Ovary (tissue), 10 donors: ENCODE measurements at places on chromosomes 12 and 14.

DNA sequence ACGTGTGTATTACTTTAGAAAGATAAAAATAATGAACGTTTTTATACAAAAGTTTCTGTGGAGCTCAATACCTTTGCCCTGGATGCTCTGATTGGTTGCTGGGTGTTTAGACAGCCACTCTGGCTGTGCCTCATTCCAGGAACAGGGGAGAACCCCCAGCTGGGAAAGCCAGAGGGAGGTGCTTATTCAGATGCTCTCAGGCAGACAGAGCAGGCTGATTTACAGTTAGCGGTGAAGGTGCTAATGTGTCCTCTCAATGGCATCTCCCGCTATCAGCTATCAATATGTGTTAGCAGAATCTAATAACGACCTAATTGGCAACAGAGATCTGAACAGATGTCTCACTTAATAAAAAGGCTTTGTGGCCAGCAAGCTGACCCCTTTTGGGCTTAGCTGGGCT is 402.3 kb downstream of the NUAK1 start:
- peaks cover 5% of the 10 kb centered on the region for H3K4me1 ChIP-seq
- no peak for DNase-seq
- no peak overlapping the region for H3K4me3 ChIP-seq
- no peaks in the 10 kb centered on the region for H3K36me3 ChIP-seq

GRCh38 chr14:24363401-24363800 is 4.6 kb upstream of the NFATC4 start:
- H3K36me3 ChIP-seq = no peaks in the 10 kb centered on the region
- H3K27ac ChIP-seq = no peak overlapping the region

- no peaks in the 10 kb centered on the region for H3K27me3 ChIP-seq
- H3K4me1 ChIP-seq = peaks cover 3% of the 10 kb centered on the region
- peak; percentile 42 for DNase-seq
- no peaks in the 10 kb centered on the region for H3K36me3 ChIP-seq
- H3K27ac ChIP-seq = no peak overlapping the region
These were observed 367.6 kb upstream of the PRICKLE1 start for GRCh38 chr12:42957136-42957535.

DNA sequence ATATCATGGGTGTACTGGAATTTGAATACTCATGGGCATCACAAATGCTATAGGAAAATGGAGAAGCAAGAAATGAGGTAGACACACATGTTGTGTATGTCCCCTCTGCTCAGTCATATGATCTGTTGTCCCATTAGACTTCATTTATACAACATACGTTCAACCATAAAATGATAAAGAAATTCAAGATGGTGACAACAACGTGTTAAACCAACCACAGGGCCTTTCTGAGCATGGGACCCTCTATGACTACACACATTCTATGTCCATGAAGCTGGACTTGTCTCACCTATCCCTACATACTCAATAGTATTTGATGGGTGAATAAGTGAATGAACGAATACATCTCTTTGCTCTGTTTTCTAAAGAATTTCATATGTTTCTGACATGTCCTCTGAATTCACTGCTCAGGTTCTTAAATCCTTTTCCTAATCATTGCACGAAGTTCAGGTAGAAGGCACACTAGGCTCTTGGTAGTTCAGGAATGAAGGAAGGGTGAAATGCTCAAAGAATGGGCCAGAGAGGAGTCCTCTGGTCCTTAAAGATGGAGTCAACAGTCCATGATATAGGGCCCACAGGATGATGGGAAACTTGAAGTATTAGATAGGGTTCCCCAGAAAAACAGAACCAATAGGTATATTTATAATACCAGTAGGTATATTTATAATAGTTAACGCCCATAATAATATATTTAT is 105.7 kb upstream of the PPM1H start:
- H3K36me3 ChIP-seq = no peaks in the 10 kb centered on the region
- no peak overlapping the region for H3K4me3 ChIP-seq
- no peak overlapping the region for H3K27ac ChIP-seq
- no peak for DNase-seq

- peak overlapping the region; percentile 90 for H3K27ac ChIP-seq
- H3K4me3 ChIP-seq = peak overlapping the region; percentile 88
- H3K27me3 ChIP-seq = no peaks in the 10 kb centered on the region
- no peaks in the 10 kb centered on the region for H3K36me3 ChIP-seq
These were observed 605 bp downstream of the ANKRD52 start for GRCh38 chr12:56257491-56258067.

DNA sequence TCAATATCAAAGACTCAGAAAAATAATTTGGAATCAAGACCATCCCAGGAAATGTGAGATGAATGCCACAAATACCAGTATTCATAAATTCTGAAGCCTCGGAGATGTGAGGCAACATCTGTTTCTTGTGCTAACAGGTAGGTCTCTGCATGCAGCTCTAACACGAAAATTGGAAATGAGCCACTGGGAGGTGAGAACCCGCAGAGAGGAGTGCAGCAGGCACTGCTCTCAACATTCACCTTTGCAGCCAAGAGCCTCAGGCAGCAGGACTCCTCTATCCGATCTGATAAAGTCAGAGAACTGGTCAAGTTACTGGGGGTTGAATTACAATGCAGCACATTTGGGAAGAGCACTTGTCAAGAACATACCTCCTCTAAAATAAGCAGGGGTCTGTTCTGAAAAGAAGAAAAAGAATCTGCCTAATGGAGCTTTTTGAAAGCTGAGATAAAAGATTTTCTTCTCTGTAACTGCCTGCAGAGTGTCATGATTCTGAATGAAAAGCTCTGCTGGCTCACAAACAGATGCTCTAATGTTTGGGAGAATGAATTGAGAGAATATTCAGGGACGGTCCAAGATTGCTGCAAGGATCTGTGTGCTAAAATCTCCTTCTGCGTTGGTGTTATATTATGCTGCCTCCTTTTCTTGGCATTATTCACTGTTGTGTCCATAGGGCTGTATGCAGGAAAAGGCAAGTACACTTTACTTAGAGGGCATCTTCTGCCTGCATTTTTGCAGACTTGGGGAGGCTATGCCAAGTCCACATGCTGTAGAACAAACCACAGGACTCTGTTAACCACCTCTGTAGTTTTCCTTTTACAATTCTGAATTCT is 209.6 kb upstream of the KRR1 start:
- H3K36me3 ChIP-seq = no peaks in the 10 kb centered on the region
- H3K27ac ChIP-seq = no peak overlapping the region
- H3K4me3 ChIP-seq = no peak overlapping the region

GRCh38 chr14:98594156-98594555 is 677.8 kb downstream of the BCL11B start:
- H3K4me3 ChIP-seq = no peak overlapping the region
- H3K36me3 ChIP-seq = no peaks in the 10 kb centered on the region
- DNase-seq = no peak

- no peak overlapping the region for H3K27ac ChIP-seq
- H3K4me3 ChIP-seq = peak overlapping the region; percentile 62
- no peak for DNase-seq
- H3K36me3 ChIP-seq = no peaks in the 10 kb centered on the region
These were observed 584 bp downstream of the VRK1 start for GRCh38 chr14:96797582-96798349.

DNA sequence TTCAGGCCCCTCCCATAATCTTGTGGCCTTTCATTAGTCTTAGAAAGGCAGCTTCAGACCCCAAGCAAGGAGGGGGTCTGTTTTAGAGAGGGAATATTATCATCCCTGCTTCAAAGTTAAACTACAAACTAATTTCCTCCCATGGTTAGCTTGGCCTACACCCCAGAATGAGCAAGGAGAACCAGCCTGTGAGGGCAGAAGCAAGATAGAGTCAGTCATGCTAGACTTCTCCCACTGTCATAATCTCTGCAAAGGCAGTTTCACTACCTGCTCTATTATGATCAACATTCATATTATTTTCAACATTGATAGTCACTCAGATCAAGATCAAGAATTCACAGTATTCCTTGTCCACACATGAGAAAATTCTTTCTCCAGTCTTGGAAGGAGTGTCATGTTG is 105.1 kb downstream of the GXYLT1 start:
- H3K4me3 ChIP-seq = no peak overlapping the region
- H3K27ac ChIP-seq = no peak overlapping the region
- no peaks in the 10 kb centered on the region for H3K36me3 ChIP-seq
- no peaks in the 10 kb centered on the region for H3K4me1 ChIP-seq

- H3K27ac ChIP-seq = no peak overlapping the region
- H3K27me3 ChIP-seq = no peaks in the 10 kb centered on the region
- H3K4me3 ChIP-seq = no peak overlapping the region
- no peak for DNase-seq
- H3K36me3 ChIP-seq = no peaks in the 10 kb centered on the region
These were observed 16.4 kb upstream of the BTG1 start for GRCh38 chr12:92162079-92162478.

- no peak overlapping the region for H3K4me3 ChIP-seq
- H3K27me3 ChIP-seq = no peaks in the 10 kb centered on the region
- peaks cover 7% of the 10 kb centered on the region for H3K4me1 ChIP-seq
- no peaks in the 10 kb centered on the region for H3K36me3 ChIP-seq
- no peak overlapping the region for H3K27ac ChIP-seq
- DNase-seq = no peak
These were observed 42.1 kb downstream of the TMTC1 start for GRCh38 chr12:29741342-29742241.

GRCh38 chr14:92582706-92583452 is 69.3 kb downstream of the RIN3 start:
- H3K4me1 ChIP-seq = peaks cover 21% of the 10 kb centered on the region
- no peak overlapping the region for H3K27ac ChIP-seq
- DNase-seq = no peak
- no peaks in the 10 kb centered on the region for H3K36me3 ChIP-seq
- no peaks in the 10 kb centered on the region for H3K27me3 ChIP-seq

DNA sequence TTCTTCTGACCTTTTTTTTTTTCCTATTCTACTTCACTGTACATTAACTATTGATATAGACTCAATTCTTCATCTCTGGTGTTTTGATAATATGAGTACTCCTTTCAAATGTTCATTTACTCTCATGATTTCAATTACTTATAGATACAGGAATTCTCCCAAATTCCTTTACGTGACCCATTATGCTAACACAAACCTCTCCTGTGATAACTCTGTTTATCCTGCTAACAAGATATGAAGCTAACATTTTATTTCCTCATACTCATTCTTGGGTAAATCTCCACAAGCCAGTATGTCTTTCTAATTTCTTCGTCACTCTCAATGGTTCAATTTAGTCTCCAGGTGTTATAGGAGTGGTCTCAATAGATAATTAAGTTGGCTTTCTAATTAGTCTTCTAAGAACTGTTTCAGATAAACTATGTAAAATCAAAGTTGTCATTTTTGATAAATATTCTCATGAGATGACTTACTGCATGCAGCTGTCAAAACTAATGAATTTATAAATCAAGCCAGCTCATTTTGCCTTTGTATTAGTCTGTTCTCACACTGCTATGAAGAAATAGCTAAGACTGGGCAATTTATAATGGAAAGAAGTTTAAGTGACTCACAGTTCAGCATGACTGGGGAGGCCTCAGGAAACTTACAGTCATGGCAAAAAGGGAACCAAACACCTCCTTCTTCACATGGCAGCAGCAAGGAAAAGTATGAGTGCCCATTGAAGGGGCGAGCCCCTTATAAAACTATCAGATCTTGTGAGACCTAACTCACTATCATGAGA is 130.6 kb upstream of the MYF6 start:
- no peaks in the 10 kb centered on the region for H3K27me3 ChIP-seq
- no peaks in the 10 kb centered on the region for H3K4me1 ChIP-seq
- no peak overlapping the region for H3K4me3 ChIP-seq
- DNase-seq = no peak
- H3K27ac ChIP-seq = no peak overlapping the region

DNA sequence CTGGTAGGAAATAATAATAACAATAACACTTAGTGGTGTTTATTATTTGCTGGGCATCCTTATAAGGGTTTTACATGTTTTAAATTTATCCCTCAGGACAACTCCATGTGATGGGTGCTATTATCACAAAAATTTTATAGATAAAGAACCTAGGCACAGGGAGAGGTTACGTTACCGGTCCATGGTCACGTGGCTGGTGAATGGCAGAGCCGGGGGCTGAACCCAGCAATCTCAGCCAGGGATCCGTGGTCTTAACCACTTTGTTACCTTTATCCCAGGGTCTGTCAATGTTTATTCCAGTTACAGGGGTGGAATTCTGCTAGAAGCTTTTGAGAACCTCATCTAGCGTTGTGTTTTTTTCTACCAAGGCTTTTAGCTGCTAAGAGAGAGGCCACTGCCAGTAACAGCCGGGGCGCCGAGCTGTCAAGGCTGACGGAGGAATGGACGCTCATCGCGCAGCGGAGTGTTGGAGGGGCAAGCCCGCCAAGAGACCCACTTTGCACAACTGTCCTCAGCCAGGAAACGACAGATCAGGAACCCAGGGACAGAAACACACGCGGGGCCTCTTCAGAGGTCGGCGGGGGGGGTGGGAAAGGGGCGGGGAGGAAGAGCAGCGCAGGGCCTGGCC is 418 bp downstream of the AMN1 start:
- peak overlapping the region; percentile 80 for H3K4me3 ChIP-seq
- no peaks in the 10 kb centered on the region for H3K27me3 ChIP-seq
- no peak for DNase-seq
- peaks cover 8% of the 10 kb centered on the region for H3K4me1 ChIP-seq

DNA sequence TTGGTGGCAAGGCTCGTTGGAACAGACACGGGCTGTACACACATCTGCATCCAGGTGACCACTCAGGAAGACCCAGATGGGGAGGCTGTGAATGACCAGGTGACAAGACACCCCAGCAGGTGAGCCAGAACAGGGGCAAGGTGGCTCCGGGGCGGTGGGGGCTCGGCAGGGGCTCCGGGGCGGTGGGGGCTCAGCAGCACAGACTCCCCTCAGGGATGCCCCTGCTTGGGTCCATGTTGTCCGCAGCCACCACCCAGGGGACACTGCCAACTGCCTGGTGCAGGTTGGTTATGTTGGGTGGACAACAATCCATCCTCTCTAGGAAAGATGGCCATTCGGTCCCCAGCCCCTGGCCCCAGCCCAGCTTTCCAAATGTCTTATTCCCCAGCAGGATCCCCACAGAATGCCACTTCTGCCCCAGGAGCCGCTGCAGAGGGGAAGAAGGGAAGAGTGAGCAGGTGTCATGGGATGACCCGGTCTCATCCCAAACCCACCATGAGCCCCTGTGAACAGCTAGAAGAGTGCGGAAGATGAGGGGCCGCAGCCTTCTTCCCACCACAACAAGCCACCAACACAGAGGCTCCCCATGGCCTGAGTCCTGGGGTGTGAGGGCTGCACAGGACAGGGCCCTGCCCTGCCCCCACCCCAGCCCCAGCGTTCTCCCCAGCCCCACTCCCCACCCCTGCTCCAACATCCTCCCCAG is 31.4 kb upstream of the C14orf180 start:
- DNase-seq = no peak
- H3K27ac ChIP-seq = no peak overlapping the region
- no peaks in the 10 kb centered on the region for H3K4me1 ChIP-seq
- no peaks in the 10 kb centered on the region for H3K36me3 ChIP-seq

GRCh38 chr14:64049616-64050381 is 197.0 kb downstream of the SYNE2 start:
- H3K27ac ChIP-seq = no peak overlapping the region
- no peak overlapping the region for H3K4me3 ChIP-seq
- H3K4me1 ChIP-seq = no peaks in the 10 kb centered on the region
- no peaks in the 10 kb centered on the region for H3K36me3 ChIP-seq
- DNase-seq = no peak
- H3K27me3 ChIP-seq = no peaks in the 10 kb centered on the region
